Left renal pelvis (tissue), 4 donors: ENCODE measurements at places on chromosomes 2 and 18. TPM values are rescaled to one million over a fixed set of nuclear protein-coding genes. Genes with fewer than 3 reads are reported as not detected.

The TEKT4 gene
- polyA plus RNA-seq, result 0.24 TPM

GRCh38 chr2:135490376-135490775 lies 40.6 kb downstream of the ZRANB3 start:
- DNase-seq, result no peak

- no peak for DNase-seq
Measured at GRCh38 chr2:230552181-230552580, 136.2 kb downstream of the SP100 start.

DNA sequence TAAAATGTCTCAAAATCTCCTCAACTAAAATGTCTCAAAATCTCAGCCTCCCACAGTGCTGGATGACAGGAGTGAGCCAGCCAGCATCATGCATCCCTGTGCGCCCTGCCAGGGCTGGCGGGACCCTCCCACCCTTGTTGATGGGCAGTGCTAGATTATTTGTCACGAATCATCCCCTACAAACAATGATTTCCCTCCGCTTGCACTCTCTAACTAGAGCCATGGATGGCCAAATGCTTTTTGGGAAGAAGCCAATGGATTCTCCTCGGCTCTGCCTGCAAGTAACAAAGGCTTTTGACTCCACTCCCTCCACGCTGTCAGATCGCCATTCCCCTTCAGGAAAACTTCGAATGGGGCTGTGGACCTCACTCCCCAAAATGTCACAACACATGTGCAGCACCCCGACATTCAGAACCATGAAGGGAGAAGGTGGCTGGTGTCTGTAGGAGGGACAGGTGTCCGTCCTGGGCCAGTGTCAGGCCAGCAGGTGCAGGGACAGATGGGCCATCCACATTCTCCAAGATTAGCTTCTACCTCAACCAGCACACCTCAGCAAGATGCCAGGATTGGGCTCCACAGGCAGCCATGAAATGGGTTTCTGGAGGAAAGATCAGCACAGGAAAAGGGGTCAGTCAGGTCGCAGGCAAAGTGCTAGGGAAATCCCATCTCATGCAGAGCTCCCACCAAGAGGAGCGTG lies 11.5 kb downstream of the AMER3 start:
- DNase-seq, result no peak

DNA sequence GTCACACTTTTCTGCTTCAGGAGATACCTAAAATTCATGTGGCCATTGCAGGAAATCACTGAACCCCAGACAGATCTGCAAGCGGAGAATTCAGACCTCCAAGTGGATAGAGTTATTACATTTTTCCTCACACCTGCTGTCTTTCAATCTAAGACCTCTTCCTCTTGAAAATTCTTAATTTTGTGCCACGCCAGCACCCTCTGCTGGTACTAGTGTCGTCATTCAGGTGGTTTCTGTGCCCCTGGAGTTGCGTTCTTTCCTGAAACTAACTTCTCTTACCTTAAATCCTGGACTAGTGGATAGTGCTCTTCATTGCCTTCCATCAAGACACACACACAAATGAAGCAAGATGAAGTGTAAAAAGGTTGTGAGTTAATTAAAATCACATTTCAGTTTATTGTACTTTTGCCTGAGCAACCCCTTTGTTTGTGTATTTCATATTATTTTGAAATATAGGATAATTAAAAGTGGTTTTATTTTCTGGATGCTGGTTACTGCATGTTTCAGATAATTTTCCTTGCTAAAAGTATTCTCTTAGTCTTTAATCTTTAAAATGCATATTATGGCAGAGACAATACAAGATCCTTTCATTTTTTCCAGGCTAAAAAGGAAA lies 1.6 kb upstream of the DNER start:
- DNase-seq, result no peak

The FBXO41 gene
- polyA plus RNA-seq, result 1.3 TPM

The GCA gene
- polyA plus RNA-seq, result 35.1 TPM

DNA sequence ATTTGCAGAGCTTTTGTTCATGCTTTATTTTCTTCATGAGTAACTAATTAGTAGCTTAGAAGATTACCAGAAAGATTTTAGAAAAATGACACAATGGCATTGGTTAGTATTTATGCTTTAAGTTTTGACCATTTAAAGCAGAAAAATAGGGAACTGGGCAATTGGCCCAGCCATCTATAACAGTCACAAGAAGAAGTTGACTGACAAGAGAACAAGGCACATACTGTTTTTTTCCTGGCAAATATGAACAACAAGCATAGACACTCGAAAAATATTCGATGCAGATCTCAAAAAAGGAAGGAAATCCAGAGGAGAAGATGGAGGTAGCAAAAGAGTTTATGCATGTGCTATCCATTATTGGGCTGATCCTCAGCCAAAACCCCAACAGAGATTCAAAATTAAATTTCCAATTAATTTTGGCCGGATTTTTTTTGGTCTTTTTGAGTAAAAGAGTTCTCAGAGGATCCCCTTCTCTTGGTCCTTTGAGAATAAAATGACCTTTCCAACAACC lies 200.8 kb upstream of the SLC35G4 start:
- DNase-seq, result no peak

The IL18RAP gene
- 0.70 TPM for polyA plus RNA-seq

DNA sequence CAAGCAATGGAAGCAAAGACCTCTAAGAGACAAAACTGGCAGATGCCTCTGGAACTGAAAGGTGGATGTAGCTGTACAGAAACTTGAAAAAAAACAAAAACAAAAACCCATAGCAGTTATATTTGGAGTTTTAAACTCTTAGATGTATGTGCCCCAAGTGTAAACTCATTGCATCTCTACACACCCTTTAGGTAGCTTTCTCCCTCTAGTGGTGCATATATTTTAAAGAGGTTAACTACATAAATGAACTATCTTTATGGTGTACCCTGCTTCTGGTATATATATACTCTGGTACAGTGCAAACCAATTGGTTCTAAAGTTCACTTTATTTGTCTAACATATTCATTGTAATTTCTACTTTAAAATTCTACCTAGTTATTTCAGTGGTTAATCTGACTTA lies 518.2 kb downstream of the NRXN1 start:
- no peak for DNase-seq

The RAB6C gene
- polyA plus RNA-seq, result 0.56 TPM
